ENCODE measurements at places on chromosomes 4 and X.

DNA sequence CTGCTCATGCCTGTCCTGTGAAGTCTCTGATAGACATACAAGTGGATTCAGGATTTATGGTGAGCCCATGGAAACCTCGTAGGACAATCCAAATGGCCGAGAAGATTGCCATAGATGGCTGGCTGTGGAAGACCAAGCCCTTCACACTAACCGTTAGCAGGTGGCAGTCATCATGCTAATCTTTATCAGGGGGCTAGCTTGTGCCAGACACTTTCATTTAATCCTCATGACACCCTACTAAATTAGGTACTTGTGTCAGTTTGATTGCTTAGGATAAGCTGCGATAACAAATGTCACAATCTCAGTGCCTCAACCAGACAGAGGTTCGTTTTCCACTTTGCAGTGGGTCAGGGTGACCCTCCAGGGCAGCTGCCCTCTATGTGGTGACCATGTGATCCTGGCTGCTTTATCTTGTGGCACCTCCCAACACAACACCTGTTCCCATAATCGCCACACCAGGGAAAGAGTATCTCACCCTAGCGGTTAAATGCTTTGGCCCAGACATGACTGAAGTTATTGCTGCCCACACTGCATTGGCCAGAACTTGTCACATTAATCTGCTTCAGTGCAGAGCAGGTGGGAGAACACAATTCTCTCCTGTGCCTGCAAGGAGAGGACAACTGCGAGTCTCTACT is 60.8 kb downstream of the REPS2 start:
- ATAC-seq, result no peak

DNA sequence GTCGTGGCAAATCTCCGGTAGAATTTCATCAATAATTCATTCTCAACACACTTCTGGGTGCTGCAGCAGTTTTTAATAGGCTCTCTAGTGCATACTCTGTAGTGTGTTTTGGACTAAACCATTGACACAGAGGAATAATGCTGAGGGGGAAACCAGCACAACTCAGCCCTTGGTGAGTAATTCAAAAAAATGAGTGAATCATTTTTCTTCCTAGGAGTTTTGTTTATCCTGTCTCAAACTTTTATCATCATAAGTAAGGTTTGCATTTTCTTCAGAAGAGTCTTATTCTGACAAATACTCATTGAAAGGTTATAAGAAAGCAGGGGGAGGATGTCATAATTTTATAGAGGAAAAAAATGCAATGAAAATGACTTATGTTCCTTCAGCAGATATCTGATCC is 2542.7 kb downstream of the PCDH7 start:
- no peak for ATAC-seq

GRCh38 chr4:74628852-74629620 is 165.3 kb downstream of the BTC start:
- ATAC-seq, result no peak

GRCh38 chr4:156662921-156663320 is 308.7 kb downstream of the PDGFC start:
- no peak for ATAC-seq

DNA sequence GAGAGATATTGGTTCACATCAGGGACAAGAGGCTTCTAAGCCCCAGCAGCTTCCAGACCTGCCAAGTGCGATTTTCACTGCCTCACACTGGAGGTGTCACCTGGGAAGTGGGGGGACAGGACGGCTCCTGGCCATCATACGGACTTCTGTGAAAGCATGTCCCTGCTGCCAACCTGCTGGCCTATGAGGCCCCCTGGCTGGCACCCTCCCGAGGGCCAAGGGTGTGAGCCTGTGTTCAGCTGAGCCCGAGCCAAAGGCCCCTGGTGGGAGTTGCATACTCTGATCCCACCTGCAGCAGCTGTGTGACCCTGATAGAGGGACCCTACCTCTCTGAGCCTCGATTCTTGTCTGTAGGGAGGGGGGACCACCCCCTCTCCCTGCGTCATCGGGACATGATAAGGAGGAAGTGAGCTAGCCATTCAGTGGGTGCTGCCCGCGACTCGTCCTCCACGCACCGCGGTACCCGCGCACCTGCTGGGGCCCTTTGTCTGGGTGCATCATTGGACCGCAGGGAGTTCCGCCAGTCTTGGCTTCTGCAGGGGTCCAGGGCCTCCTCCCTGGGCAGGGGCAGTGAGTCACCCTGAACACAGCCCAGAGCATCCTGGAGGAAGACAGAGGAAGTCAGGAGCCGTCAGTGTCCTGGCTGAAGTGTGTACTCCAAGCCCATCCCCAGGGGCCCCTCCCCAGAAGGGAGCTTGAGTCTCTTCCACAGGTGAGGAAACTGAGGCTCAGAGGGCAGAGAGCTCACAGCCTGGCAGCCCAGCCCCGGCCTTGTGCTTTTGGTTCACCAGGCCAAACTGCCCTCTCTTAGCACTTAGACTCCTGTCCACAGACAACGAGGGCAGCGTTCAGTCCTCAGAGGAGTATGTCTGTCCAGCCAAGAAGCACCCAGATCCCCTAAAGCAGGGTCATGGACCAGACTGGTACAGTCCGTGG is 24.1 kb downstream of the C4orf50 start:
- ATAC-seq, result no peak

DNA sequence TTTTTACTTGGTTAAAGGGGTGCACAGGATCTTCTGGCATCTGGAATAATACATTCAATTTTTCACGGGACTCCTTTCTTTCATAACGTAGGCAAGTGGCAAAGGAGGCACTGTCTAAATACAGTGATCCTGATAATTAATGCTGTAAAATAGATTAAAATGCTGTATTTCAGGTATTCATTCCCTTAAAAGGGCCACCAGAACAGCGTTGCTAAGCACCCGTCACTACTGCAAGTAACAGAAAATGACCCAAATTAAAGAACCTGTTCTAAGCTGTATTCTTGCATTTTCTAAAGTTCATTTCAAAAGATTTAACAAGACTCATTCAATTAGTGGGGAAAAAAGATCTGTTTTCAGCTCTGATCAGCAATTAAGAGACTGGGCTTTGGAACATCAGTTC is 208.2 kb downstream of the TENM3 start:
- no peak for ATAC-seq

DNA sequence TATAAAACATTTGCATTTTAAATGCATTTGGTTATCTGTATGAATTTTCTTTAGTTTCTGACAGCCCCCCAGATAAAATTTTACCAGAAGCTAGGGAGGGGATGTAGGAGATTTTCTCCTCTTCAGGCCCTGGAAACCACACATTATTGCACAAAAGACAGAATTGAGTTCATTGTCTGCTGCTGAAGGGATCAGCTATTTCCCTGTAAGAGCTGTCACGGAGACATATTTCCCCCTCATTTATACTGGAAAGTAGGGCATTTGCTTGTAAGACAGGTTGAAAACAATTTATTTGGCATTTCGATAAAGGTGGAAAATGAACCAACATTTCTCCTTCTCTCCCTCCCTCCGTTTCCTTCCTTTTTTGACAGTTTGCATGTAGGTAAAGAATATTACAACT is 241.3 kb upstream of the LCORL start:
- no peak for ATAC-seq

- ATAC-seq, result no peak
These were observed 299.5 kb upstream of the CLNK start for GRCh38 chr4:10983885-10984640.

GRCh38 chrX:68376373-68376772 is 56.9 kb downstream of the OPHN1 start:
- no peak for ATAC-seq

- no peak for ATAC-seq
These were observed 40.9 kb upstream of the PRDM8 start for GRCh38 chr4:80156410-80156809.
